ENCODE measurements at places on chromosomes 2 and 18.

DNA sequence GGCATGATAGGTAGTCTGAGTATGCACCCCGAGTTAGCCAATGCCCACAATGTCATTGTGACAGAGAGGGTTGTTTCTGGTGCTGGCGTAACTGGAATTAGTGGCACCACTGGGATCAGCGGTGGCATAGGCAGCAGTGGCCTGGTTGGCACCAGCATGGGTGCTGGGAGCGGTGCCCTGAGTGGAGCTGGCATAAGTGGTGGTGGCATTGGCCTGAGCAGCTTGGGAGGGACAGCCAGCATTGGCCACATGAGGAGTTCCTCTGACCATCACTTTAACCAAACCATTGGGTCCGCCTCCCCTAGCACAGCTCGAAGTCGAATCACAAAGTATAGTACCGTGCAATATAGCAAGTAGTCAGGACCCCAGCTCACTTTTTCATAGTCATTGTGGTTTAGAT, 21.6 kb upstream of the DSG4 start:
- no peak for DNase-seq

DNA sequence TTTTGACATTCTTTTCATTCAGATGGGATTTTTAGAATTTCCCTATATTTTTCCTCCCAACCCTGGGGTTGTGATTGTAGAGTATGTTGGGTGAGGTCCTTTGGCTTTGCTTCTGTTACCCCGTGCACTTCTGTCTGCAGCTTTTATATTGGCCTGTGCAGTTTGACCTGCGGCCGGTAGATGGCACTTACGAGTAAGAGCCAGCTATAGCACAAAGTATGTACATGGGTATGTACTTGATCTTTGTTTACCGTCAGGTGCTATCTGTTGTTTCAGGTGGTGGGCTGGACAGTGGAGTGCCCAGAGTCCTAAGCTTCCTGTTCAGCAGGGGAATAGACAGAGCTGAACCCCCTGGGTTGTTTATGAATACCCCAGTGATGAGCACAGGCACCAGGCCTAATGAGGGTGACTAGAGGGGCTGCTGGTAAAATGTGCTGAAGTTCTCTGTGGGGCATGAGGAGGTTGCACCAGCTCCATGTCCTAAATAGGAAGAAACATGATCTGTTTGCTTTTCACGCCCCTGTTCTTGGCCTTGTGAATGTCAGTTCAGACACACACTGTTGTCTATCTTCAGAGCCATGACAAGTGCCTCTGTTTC, 58.9 kb upstream of the THUMPD2 start:
- DNase-seq: no peak

DNA sequence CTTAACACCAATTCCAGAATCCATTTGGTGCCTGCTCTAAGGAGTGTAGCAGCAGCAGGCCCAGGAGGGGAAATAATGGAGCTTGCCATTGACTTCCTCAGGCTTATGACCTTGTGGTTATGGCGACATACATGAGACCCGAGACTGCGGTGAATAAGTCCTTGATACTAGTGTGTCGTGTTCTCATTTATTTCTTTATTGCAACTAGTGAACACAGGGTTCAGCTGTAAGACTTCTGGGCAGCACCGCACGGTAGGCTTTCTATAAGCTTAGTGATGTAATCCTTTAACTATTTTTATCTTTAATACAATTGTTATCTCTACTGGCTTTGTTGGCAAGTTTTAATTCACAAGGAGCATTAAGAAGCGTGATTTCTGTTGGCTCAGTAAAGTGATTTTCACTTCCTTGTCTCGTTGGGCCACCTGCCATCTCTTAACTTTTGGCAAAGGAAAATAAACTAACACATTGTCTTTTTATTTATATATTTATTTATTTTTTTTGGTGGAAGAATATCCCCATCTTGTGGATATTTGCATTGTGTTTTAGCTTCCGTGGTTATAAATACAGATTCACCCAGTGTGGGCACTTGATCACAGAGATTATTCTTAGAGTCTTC, 139.8 kb downstream of the LTBP1 start:
- no peak for DNase-seq

DNA sequence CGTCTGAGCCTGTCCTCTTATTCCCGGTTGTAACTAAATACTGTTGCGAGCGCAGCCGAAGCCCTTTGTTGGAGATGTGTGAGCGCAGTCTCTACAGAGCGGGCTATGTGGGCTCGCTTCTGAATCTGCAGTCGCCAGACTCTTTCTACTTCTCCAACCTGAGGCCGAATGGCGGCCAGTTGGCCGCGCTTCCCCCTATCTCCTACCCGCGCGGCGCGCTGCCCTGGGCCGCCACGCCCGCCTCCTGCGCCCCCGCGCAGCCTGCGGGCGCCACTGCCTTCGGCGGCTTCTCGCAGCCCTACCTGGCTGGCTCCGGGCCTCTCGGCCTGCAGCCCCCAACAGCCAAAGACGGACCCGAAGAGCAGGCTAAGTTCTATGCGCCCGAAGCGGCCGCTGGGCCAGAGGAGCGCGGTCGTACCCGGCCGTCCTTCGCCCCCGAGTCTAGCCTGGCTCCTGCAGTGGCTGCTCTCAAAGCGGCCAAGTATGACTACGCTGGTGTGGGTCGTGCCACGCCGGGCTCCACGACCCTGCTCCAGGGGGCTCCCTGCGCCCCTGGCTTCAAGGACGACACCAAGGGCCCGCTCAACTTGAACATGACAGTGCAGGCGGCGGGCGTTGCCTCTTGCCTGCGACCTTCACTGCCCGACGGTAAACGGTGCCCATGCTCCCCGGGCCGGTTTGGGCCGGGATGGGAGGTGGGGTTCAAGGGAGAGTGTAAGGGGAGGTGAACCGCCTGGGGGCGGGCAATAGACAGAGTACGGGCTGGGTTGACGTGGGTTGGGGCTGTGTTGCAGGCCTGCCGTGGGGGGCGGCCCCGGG, at the start of gene HOXD12:
Gene HOXD12, plus strand, starts transcription at position 68 of the 819 bp plus-strand sequence. Its CDS starts 7 bp downstream, at position 75.
- no peak for DNase-seq

DNA sequence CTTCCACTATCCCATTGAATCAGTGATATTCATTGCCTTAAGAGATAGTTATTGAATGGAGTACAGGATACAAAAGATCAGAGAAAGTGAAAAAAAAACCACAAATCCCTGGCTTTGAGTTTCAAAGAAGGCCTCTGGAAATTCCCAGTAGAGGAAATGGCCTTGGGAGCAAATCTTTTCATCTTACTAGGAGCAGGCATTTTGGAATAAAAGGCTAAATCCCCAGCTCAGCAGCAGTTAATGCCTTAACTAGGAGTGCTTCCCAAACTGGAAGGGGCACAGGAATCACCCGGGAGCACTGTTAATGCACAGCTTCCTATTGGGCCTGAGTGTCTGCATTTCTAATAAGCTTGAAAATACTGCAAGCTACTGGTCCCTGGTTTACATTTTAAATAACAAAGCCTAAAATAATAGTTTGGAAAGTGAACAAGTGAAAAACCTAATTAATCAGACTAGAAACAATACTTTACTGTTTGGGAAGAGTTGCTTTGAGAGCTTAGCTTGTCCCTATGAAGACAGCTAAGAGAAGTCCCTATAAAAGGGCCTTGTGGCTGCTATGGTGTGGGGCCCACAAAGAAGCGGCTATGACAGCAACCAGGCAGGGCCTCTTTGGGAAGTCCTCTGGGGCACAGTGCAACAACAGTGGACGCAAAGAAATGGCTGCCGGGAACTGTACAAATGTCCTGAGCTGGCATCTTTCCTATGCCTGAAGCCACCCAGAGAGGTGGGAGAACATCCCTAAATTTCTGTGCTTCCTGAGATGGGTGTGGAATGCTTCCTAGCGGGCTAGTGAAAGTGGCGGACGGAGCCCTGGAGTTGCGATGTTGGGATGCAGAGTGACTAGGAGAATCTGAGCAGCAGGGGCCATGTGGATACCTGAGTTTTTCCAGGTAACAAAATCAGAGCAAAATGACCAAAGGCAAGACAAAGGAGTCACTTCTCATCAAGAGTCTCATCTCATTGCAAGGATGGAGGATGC, 117.1 kb upstream of the KLHL14 start:
- DNase-seq: no peak

DNA sequence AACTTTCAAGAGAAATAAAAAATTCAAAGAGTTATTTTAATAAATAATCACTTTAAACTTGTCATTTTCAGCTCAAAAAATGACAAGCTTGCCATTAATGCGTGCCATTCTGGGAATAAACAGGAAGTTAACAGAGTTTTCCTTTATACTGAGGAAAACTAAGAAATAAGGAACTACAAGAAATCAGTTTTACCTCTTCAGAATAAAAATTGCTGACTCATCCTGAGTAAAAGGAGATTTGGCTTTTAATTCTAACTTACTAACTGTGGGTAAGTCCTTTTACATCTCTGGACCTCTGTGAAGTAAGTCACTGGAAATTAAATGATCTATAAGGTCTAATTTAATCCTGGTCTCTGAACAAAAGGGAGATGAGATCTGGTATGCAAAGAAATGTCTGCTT, 16.1 kb downstream of the CEBPZ start:
- no peak for DNase-seq

GRCh38 chr2:11610624-11611242, 59.3 kb downstream of the NTSR2 start:
- DNase-seq: no peak

DNA sequence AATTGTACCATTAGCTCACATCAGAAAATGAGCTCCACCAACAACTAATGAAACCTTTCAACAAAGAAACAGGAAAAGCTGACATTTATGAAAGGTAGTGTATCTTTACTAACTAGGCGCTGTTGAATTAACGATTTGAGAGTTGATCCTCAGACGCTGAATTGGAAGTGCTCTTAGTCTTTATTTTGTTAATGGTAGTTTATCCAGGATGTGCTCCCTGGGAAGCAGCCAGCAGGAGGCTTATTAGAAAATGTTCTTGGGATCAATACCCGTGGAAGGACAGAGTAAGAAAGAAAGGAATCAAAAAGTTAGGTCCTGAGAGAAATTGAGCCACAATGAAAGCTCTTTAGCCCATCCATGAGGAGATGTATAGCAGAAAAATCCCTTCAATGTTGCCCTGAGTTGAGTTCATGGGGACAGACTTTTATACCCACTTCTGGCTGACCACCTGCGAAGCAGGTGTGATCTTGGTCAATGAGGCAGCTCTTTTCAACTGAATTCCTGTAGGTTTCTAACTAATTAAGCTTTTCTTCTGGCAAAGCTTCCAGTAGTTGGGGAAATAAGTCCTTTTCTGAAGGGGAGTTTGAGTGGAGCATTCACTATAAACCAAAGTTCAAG, 492.6 kb upstream of the REG3G start:
- DNase-seq: no peak

DNA sequence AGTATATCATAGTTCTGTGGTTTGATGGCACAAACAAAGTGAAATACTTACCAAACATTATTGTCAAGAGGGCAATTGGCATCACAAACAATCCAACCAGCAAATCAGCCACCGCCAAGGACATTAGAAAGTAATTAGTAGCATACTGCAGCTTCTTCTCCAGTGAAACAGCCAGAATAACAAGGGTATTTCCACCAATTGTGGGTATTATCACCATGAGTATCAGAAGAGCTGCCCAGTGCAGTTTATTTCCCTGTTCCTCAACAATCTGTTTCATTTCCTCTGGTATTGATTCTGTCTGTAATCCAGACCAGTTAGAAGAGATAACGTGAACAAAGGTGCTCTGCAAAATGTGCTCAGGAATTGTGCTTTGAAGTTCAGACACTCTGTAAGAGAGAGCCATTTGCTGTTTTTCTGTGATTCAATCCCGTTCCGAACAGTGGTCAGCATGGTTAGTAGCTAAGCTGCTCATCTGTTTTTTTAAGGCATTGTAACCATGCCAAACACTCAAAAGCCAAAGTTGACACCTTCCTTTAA, 1.4 kb downstream of the HTR2B start:
- DNase-seq: no peak

- no peak for DNase-seq
Observed at GRCh38 chr2:237025090-237025865, 60.4 kb upstream of the COPS8 start.

- DNase-seq: no peak
Observed at GRCh38 chr2:176560296-176560695, 291.1 kb downstream of the MTX2 start.

GRCh38 chr2:161172901-161173540, 12.8 kb downstream of the TANK start:
- no peak for DNase-seq

All from neuronal stem cell (in vitro differentiated cells).